HFFc6 (cell line): ENCODE measurements at places on chromosomes 3 and 15. TPM values are rescaled to one million over a fixed set of nuclear protein-coding genes. Genes with fewer than 3 reads are reported as not detected.

The SOX14 gene
- not detected in 2 replicates for total RNA-seq

The ALPK3 gene
- total RNA-seq: 0.15 to 0.30 TPM (median 0.28 TPM) in 3 replicates

The PROK2 gene
- not detected in 2 replicates for total RNA-seq

The CCR1 gene
- total RNA-seq: not detected in 3 replicates

The ZNF860 gene
- total RNA-seq: 0.09 to 0.54 TPM (median 0.18 TPM) in 3 replicates

The GALNT15 gene
- 5.0 and 6.6 TPM in 2 replicates for total RNA-seq

The YEATS2 gene
- 19.1 to 22.7 TPM (median 20.5 TPM) in 3 replicates for total RNA-seq

The AMT gene
- total RNA-seq: 1.2 to 3.2 TPM (median 2.4 TPM) in 3 replicates

The TP63 gene
- total RNA-seq: not detected in 2 replicates

DNA sequence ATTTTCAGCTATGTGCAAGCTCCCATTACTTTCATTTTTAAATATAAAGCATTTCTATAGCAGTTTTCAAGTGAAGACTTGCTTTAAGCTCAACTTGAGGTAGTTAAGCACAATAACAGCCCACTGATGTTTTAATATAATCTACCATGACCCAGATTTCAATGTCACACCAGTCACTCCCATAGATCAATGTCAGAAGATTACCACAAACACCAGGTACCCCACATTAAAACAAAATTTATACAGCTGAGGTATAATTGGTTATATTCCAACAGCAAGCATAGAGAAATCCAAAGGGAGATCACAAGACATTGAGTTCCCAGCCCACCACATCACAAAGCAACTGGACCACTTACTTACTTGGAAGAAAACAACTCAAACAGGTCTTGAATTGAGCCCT, 22.8 kb downstream of the GTPBP8 start:
- no peak overlapping the region for H3K4me3 ChIP-seq
- peaks cover 28% of the 10 kb centered on the region for H3K4me1 ChIP-seq
- H3K27ac ChIP-seq: no peak overlapping the region; the same call in 1 of the 2 replicates
- peaks cover 3% of the 10 kb centered on the region for H3K27me3 ChIP-seq

DNA sequence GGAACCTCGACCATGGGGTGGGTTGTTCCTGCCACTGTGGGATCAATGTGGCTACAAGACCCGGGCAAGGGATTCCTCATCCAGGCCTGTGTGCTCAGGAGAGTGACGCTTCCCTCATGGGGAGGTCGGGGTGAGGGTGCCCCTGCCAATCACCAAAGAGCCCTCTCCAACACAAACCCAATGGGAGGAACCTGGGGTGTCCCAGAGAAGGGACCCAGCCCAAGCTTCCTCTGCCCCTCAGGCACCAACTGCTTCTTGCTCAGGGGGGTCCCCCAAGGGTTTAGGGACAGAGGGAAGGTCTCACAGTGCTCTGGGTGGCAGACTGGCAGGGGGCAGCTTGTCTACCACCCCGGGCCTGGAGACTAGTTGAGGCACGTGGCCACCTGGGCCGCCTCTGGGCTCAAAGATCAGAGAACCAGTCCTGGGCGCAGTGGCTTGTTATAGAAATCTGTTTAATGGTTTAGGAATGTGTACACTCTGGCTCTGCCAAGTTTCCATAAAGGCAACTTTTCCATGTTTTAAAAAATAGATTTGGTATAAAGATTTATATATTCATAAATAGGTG, 26.6 kb downstream of the GP9 start:
- no peaks in the 10 kb centered on the region for H3K36me3 ChIP-seq
- H3K27me3 ChIP-seq: peaks cover 2% of the 10 kb centered on the region
- no peak overlapping the region for H3K27ac ChIP-seq
- DNase-seq: peak; percentile 8
- H3K4me1 ChIP-seq: no peaks in the 10 kb centered on the region
- no peak overlapping the region for H3K4me3 ChIP-seq

DNA sequence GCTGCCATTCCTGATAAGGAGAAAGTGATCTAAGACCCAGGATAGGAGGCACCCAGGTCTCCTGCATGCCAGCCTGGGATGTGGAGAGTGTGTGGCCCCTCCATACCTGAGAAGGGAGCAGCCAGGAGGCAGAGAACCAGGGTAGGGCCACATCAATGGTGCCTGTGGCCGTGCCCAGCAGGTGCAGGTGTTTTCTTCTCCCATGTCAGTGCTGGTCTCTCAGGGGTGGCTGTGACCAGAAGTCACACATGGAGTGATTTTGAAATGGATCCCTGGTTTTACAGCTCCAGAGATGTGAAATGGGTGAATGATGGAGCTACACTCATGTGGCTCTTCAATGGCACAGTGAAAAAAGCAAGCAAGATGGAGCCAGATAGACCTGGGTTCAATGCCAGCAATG, 3.3 kb upstream of the ISL2 start:
- H3K27ac ChIP-seq: no peak overlapping the region
- no peak for DNase-seq
- no peaks in the 10 kb centered on the region for H3K36me3 ChIP-seq
- no peak overlapping the region for H3K4me3 ChIP-seq
- H3K4me1 ChIP-seq: peaks cover 34% of the 10 kb centered on the region
- peaks cover 2% of the 10 kb centered on the region; the same call in 1 of the 2 replicates for H3K27me3 ChIP-seq

- H3K27me3 ChIP-seq: no peaks in the 10 kb centered on the region
- H3K36me3 ChIP-seq: no peaks in the 10 kb centered on the region
- H3K4me1 ChIP-seq: no peaks in the 10 kb centered on the region
- H3K4me3 ChIP-seq: no peak overlapping the region
- DNase-seq: no peak
These were observed 1.4 kb upstream of the MAGEL2 start for GRCh38 chr15:23648920-23649515.

- peaks cover 44% of the 10 kb centered on the region for H3K36me3 ChIP-seq
- no peak for DNase-seq
- H3K27me3 ChIP-seq: no peaks in the 10 kb centered on the region
- H3K27ac ChIP-seq: no peak overlapping the region
- H3K4me1 ChIP-seq: peaks cover 56% of the 10 kb centered on the region
- no peak overlapping the region for H3K4me3 ChIP-seq
These were observed 38.7 kb upstream of the FBN1 start for GRCh38 chr15:48683991-48684765.

- no peaks in the 10 kb centered on the region for H3K36me3 ChIP-seq
- H3K27me3 ChIP-seq: no peaks in the 10 kb centered on the region; the same call in none of the 2 replicates
- no peak overlapping the region for H3K27ac ChIP-seq
- H3K4me1 ChIP-seq: no peaks in the 10 kb centered on the region
These were observed 569.0 kb upstream of the MCTP2 start for GRCh38 chr15:93662162-93662885.

- no peaks in the 10 kb centered on the region for H3K36me3 ChIP-seq
- peaks cover 6% of the 10 kb centered on the region for H3K4me1 ChIP-seq
- no peak for DNase-seq
- H3K4me3 ChIP-seq: no peak overlapping the region
- H3K27ac ChIP-seq: no peak overlapping the region
These were observed 18.6 kb upstream of the FLNB start for GRCh38 chr3:57989646-57990045.

GRCh38 chr3:41117398-41117870, 81.9 kb upstream of the CTNNB1 start:
- peaks cover 20% of the 10 kb centered on the region for H3K4me1 ChIP-seq
- H3K27ac ChIP-seq: peak overlapping the region; percentile 69
- H3K4me3 ChIP-seq: peak overlapping the region; percentile 12; the same call in 1 of the 2 replicates
- H3K36me3 ChIP-seq: no peaks in the 10 kb centered on the region
- peaks cover 2% of the 10 kb centered on the region for H3K27me3 ChIP-seq
- peak; percentile 92 for DNase-seq

- no peak overlapping the region; the same call in 1 of the 2 replicates for H3K27ac ChIP-seq
- peaks cover 2% of the 10 kb centered on the region; the same call in 1 of the 2 replicates for H3K27me3 ChIP-seq
- peak; percentile 88 for DNase-seq
- no peak overlapping the region; the same call in 1 of the 2 replicates for H3K4me3 ChIP-seq
These were observed 2.1 kb upstream of the HACD2 start for GRCh38 chr3:123586968-123587367.

GRCh38 chr3:12165909-12166308, 7.2 kb upstream of the TIMP4 start:
- peaks cover 6% of the 10 kb centered on the region for H3K27me3 ChIP-seq
- no peak for DNase-seq
- no peak overlapping the region for H3K27ac ChIP-seq
- no peaks in the 10 kb centered on the region for H3K36me3 ChIP-seq

GRCh38 chr15:79948761-79949160, 22.2 kb downstream of the BCL2A1 start:
- no peak for DNase-seq
- H3K27ac ChIP-seq: no peak overlapping the region
- H3K4me1 ChIP-seq: peaks cover 15% of the 10 kb centered on the region
- H3K36me3 ChIP-seq: no peaks in the 10 kb centered on the region
- no peak overlapping the region for H3K4me3 ChIP-seq

GRCh38 chr15:57540736-57541135, 51.0 kb upstream of the MYZAP start:
- no peak overlapping the region for H3K4me3 ChIP-seq
- H3K36me3 ChIP-seq: peaks cover 5% of the 10 kb centered on the region; the same call in 1 of the 2 replicates
- DNase-seq: no peak
- H3K4me1 ChIP-seq: peaks cover 10% of the 10 kb centered on the region

GRCh38 chr3:171680726-171681411, 129.4 kb downstream of the PLD1 start:
- H3K36me3 ChIP-seq: no peaks in the 10 kb centered on the region
- no peak overlapping the region for H3K27ac ChIP-seq
- no peak for DNase-seq
- no peak overlapping the region for H3K4me3 ChIP-seq

DNA sequence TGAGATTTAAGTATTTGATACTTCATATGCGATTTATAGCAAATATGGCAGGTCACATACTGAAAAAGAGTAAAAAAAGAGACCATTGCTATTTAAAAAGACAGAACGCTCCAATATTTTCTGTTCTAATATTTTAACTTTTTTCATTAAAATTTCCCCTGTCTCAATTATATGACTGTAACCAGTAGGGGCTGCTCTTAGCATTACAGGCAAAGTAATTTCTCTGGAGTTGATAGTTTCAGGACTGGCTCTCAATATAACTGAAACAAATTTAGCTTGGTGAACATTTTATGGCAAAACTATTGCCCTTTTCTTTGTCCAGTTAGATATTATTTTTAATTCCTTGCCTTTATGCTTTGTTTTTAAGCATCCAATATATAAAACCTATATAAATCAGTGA, 286.3 kb upstream of the ROBO2 start:
- no peaks in the 10 kb centered on the region for H3K27me3 ChIP-seq
- H3K4me3 ChIP-seq: no peak overlapping the region
- no peaks in the 10 kb centered on the region for H3K4me1 ChIP-seq
- no peak for DNase-seq
- H3K36me3 ChIP-seq: no peaks in the 10 kb centered on the region
- no peak overlapping the region for H3K27ac ChIP-seq

GRCh38 chr3:72517921-72518424, 330.3 kb downstream of the SHQ1 start:
- DNase-seq: no peak
- H3K4me1 ChIP-seq: peaks cover 11% of the 10 kb centered on the region
- no peaks in the 10 kb centered on the region for H3K36me3 ChIP-seq
- H3K27me3 ChIP-seq: peaks cover 12% of the 10 kb centered on the region
- H3K27ac ChIP-seq: no peak overlapping the region
- no peak overlapping the region for H3K4me3 ChIP-seq

- H3K27me3 ChIP-seq: no peaks in the 10 kb centered on the region
- DNase-seq: no peak
- H3K36me3 ChIP-seq: no peaks in the 10 kb centered on the region
- peak overlapping the region; percentile 99 for H3K4me3 ChIP-seq
These were observed 656 bp downstream of the CD47 start for GRCh38 chr3:108090049-108090700.

DNA sequence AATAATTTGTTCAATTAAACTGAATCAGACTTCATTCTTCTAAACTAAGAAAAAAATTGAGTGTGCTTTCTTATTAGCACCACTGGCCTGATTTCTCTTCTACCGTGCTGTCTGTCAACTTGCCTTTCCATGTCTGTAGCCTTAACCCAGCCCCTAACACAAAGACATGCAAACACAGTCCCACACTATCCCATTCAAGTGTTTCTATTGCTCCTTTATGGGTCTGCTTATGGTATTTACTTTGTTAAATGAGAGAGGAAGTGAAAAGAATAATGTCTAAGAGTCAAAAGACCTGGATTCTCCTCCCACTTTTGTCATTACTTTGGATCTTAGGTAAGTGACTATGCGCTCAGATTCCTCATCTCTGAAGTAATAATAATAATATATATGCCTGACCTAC, 55.3 kb downstream of the GTF2E1 start:
- H3K4me3 ChIP-seq: no peak overlapping the region
- no peak for DNase-seq
- peaks cover 4% of the 10 kb centered on the region for H3K36me3 ChIP-seq
- peaks cover 62% of the 10 kb centered on the region for H3K4me1 ChIP-seq
- peak overlapping the region; percentile 71 for H3K27ac ChIP-seq

- H3K4me1 ChIP-seq: no peaks in the 10 kb centered on the region; the same call in 1 of the 2 replicates
- H3K36me3 ChIP-seq: no peaks in the 10 kb centered on the region
- no peak overlapping the region for H3K4me3 ChIP-seq
- H3K27me3 ChIP-seq: peaks cover 3% of the 10 kb centered on the region
- no peak overlapping the region for H3K27ac ChIP-seq
These were observed 78.3 kb upstream of the ATP11B start for GRCh38 chr3:182715006-182715405.

GRCh38 chr3:197495999-197496745, 59.6 kb downstream of the BDH1 start:
- no peaks in the 10 kb centered on the region; the same call in none of the 2 replicates for H3K27me3 ChIP-seq
- no peak overlapping the region for H3K4me3 ChIP-seq
- H3K4me1 ChIP-seq: peaks cover 35% of the 10 kb centered on the region
- no peak for DNase-seq
- H3K27ac ChIP-seq: no peak overlapping the region

DNA sequence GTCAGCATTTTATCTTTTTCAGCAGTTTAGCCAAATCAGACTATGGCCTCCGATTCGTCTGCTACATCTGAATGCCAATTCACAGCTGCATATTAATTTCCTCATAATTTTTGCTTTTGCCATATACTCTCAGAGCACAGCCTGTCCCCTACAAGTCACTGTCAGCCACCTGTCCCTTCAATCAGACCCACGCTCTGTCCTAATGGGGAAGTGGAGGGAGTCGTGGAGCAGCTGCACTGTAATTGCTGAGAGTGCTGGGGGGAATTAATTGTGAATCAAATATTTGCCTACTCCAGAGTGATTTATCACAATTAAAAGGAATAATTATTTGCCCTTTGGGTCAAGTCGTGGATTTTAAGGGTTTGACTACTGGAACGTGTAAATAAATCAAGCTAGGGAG, 75.5 kb downstream of the EBLN2 start:
- no peak overlapping the region for H3K4me3 ChIP-seq
- no peak overlapping the region for H3K27ac ChIP-seq
- H3K4me1 ChIP-seq: no peaks in the 10 kb centered on the region
- H3K36me3 ChIP-seq: no peaks in the 10 kb centered on the region
- peaks cover 12% of the 10 kb centered on the region for H3K27me3 ChIP-seq

- H3K27ac ChIP-seq: no peak overlapping the region
- no peaks in the 10 kb centered on the region for H3K36me3 ChIP-seq
- DNase-seq: peak; percentile 64
- H3K4me3 ChIP-seq: no peak overlapping the region
These were observed 20.2 kb downstream of the CCR1 start for GRCh38 chr3:46187876-46188275.

GRCh38 chr3:32226875-32227500, 11.5 kb upstream of the CMTM8 start:
- peaks cover 20% of the 10 kb centered on the region for H3K27me3 ChIP-seq
- no peak overlapping the region for H3K4me3 ChIP-seq
- peaks cover 18% of the 10 kb centered on the region for H3K4me1 ChIP-seq
- no peak overlapping the region for H3K27ac ChIP-seq

DNA sequence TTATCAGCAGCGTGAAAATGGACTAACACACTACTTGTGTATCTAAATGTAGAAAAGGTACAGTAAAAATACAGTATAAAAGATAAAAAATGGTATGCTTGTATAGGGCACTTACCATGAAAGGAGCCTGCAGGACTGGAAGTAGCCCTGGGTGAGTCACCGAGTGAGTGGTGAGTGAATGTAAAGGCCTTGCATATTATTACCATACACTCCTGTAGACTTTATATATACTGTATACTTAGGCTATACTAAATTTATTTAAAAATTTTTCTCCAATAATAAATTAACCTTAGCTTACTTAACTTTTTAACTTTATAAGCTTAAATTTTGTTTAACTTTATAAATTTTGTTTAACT, 67.2 kb upstream of the TSPAN3 start:
- peaks cover 32% of the 10 kb centered on the region for H3K4me1 ChIP-seq
- H3K36me3 ChIP-seq: peaks cover 66% of the 10 kb centered on the region
- no peak overlapping the region for H3K4me3 ChIP-seq
- DNase-seq: no peak
